ENCODE measurements at places on chromosomes 5 and 9.
A peak's percentile ranks its signal among the peaks of the same experiment; 100 is the strongest.

DNA sequence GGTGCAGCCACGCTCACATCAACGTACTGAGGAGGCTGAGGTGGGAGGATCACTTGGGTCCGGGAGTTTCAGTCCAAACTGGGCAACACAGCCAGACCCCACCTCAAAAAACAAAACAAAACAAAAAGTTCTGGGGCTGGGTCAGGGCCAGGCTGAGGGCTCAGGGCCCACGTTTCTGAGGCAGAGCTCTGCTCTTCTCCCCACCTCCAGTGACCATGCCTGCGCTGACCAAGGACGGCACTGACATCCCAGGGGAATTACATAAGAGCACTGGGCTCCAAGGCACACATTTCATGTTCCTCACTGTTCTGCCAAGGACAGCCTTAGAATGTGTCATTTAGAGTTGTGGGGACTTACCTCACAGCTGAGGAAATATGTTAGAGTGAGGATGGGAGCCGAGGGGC is 40.4 kb upstream of the TESK1 start:
- no peak for DNase-seq

- DNase-seq: no peak
Observed at GRCh38 chr5:34535944-34536623, 120.0 kb upstream of the RAI14 start.

DNA sequence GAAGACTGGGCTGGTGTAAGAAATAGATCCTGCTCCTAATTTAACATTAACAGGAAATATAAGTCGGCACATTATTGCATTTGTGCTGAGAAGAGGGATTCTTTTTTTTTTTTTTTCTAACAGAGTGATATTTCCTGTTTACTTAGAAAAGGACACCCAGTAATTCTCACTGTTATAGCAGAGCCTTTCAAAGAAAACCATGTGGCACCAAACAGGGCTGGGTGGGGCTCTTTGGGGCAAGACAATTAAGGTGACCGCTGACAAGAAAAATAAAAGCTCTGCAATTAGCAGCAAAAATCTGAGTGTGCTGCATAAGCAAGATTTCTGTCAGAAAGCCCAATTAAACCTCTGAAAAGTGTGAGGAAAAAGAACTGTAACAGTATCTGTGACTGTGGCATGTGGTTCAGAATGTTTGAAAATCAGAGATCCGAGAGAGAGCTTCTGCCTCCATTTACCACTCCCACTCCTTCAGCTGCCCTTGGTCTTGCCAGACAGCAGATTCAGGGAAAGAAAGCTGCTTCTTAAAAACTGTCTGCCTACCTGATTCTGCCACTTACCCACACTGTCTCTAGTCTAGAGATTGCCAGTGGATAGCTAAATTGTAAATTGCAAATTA is 77.1 kb upstream of the IQGAP2 start:
- DNase-seq: peak; percentile 10

DNA sequence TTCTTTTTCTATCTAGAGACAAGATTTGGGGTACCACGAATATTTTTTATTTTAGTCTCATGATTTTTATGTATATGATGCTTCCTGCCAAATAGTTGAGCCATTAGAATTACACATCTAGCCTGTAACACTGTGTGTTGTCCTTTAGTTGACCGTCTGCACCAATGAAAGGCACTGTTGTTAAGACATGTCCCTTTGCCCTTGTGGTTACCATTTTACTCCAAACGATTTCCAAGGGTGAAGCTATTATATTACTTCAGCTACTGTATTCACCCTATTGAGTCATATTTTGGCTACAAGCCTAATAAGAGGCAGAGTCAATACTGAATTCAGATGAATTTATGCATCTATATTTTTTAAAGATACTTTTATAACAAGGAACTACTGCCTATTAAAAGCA is 207.6 kb downstream of the CETN3 start:
- DNase-seq: no peak

GRCh38 chr5:152403046-152403445 is 2.0 kb downstream of the NMUR2 start:
- DNase-seq: no peak

- DNase-seq: no peak
Observed at GRCh38 chr9:84874596-84874995, 205.1 kb downstream of the NTRK2 start.

DNA sequence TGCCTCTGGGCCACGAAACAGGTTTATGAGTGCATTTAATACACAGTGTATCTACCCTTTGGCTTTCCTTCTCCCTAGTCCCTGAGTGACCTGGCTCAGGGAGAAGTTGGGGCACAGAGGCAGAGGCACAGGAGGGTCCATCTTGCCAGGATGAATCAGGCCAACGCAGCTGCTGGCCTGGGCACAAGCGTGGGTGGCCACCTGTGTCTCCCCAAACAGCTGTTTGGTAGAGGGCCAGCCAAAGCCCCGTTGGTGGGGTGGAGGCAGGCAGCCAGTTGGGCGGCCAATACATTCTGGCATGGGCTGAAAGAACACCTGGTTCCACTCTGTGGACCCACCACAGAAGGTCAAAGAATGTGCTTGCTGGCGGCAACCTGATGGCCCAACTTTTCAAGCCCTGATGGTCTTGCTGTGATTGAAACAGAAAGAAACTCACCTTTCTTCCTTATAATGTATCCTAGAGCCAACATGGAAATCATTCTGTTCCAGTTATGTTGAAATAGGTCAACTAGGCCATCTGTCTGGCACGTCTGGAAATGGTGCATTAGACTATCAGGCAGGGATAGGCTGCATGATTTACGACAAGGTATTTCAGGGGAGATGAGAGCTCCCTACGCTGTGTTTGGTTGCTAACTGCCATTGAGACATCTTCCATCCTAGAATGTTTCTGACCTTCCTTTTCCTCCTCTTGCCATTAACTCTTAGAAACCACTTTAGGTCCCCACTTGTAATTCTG is 337.4 kb downstream of the ADAMTS6 start:
- DNase-seq: no peak

DNA sequence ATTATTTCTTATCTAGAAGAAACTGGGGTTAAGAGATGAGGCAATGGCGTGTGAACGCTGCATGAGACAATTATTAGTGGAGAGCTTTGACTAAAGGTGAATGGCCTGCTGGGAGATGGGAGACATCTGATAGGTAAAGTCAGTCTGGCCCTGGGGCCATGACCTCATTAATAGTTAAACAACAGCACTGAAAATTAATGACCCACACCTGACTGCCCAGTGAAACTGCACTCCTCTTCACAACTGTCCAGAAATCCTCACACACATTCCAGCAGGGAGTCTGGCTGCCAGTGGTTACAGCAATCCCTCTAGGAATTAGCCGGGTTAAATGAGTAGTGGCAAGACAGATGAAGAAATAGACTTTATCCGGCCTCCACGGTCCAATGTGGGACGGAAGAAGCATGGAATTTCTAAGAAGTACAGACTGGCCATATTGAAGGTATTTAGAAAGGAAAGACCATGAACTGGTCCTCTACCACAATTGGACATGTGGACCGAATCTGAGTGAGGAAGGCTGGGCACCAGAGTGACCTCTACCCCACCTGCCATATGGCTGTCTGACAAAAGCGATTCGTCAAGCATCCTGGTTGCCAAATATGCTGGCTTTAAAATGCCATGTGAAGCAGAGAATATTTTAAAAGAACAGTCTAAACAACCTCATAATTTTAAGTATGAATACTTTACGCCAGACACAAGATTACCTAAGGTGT is 138.4 kb downstream of the EFNA5 start:
- no peak for DNase-seq

DNA sequence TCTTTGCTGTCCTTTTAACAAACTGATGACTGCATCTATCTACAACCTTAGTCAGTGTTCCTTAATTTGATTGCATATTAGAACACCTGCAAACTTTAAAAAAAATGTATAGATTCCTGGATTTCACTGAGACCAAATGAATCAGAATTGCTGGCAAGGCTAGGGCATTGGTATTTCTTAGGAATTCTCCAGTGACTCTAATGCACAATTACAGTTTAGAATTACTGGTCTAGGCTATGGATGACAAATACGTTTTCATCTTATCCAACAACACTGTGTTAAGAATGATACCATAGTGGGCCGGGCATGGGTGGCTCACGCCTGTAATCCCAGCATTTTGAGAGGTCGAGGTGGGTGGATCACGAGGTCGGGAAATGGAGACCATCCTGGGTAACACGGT is 545.9 kb upstream of the RIOK2 start:
- DNase-seq: no peak

Measured in Ammon's horn (tissue), 1 donor.